ENCODE measurements at places on chromosomes 13 and 19. TPM values are rescaled to one million over a fixed set of nuclear protein-coding genes. Genes with fewer than 3 reads are reported as not detected.
A peak's percentile ranks its signal among the peaks of the same experiment; 100 is the strongest.

RNF17 gene
- 0.28 TPM for total RNA-seq

ZNF541 gene
- total RNA-seq = not detected

PGLYRP1 gene
- total RNA-seq = not detected

C19orf73 gene
- not detected for total RNA-seq

TMEM150B gene
- total RNA-seq = not detected

FBXW9 gene
- total RNA-seq = not detected

GRCh38 chr19:50431343-50432220 is 1.1 kb upstream of the MYBPC2 start:
- peak overlapping the region; percentile 20 for H3K27ac ChIP-seq
- no peaks in the 10 kb centered on the region for H3K36me3 ChIP-seq
- peak; percentile 76 for DNase-seq
- H3K4me1 ChIP-seq = no peaks in the 10 kb centered on the region
- no peaks in the 10 kb centered on the region for H3K27me3 ChIP-seq

DNA sequence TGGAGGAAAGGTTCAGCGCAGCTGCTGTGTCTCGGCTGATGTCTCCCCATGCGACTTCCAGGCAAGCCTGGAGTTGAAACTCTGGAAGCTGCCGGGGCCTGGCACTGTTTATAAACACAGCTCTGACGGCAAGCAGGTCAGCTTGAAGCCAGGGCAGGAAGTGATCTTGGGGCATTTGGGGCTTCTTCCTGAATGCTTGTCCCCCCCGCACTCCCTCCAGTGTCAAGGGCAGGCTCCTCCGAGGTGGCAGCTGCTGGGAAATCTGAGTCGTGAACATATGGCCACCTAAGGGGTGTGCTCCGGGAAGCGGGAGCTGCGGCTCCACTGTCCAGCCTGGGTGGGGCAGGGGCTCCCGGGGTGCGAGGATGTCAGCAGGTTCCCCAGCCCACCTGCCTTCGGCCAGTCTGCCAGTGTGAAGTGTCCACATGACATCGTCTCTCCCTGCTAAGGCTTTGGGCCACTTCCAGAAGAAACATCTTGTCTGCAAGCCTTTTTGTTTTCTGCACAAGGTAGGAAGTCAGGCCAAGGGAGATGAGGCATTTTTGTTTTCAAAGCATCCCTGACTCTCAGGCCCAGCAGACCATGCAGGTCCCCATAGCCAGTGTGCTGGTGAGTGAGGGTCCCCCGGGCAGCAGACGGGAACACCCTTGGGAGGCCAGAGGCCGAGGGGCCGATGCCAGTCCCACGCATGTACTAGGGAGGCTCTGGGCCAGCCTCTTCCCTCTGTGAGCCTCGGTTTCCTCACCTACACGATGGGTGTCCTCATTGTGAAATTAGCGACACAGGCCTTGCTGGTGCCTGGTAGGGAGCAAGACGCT is 2.7 kb downstream of the PIAS4 start:
- no peak overlapping the region for H3K27ac ChIP-seq
- DNase-seq = no peak
- H3K27me3 ChIP-seq = no peaks in the 10 kb centered on the region
- no peak overlapping the region for H3K4me3 ChIP-seq
- H3K4me1 ChIP-seq = peaks cover 36% of the 10 kb centered on the region

DNA sequence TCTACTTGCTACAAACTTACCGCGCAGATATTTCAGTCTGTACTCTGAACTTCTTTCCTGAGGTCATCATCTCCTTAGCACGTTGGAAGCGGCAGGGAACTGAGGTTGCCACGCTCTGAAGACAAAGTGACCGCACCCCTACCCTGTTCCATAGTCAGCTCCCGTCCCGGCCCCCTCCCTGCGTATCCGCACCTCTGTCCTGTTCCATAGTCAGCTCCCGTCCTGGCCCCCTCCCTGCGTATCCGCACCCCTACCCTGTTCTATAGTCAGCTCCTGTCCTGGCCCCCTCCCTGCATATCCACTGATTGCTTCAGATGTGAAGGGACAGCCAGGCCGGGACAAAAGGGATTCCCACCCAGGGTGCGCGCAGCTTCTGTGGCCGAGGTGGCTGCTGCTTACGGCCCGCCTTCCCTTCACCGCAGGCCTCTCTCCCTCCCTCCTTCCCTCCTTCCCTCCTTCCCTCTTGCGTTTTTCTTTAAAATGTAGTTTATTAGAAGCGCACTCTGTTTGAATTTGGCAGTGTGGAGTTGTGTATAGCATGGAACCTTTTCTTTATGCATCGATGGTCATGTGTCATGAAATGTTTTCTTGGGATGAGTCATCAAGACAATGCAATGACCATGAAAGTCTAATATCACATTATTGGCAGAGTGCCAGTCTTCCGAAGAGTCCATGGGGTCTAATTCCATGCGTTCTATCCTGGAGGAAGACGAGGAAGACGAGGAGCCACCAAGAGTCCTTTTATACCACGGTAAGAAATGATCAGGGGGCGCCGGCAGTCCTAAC is 21.9 kb upstream of the NDUFS7 start:
- no peaks in the 10 kb centered on the region for H3K36me3 ChIP-seq
- peak overlapping the region; percentile 14 for H3K4me3 ChIP-seq
- no peak for DNase-seq

- DNase-seq = no peak
- no peaks in the 10 kb centered on the region for H3K27me3 ChIP-seq
- H3K4me3 ChIP-seq = no peak overlapping the region
- H3K36me3 ChIP-seq = no peaks in the 10 kb centered on the region
- H3K27ac ChIP-seq = no peak overlapping the region
Observed at GRCh38 chr19:28482221-28482620, 730.7 kb downstream of the UQCRFS1 start.

GRCh38 chr19:53657778-53658177 is 26.0 kb downstream of the DPRX start:
- no peaks in the 10 kb centered on the region for H3K36me3 ChIP-seq
- DNase-seq = no peak
- H3K27me3 ChIP-seq = no peaks in the 10 kb centered on the region

- no peak overlapping the region for H3K27ac ChIP-seq
- no peaks in the 10 kb centered on the region for H3K27me3 ChIP-seq
- H3K36me3 ChIP-seq = no peaks in the 10 kb centered on the region
- DNase-seq = no peak
- no peak overlapping the region for H3K4me3 ChIP-seq
Observed at GRCh38 chr13:113967729-113968462, 6.0 kb downstream of the C13orf46 start.

- peaks cover 8% of the 10 kb centered on the region for H3K4me1 ChIP-seq
- DNase-seq = peak; percentile 40
- no peaks in the 10 kb centered on the region for H3K27me3 ChIP-seq
- no peaks in the 10 kb centered on the region for H3K36me3 ChIP-seq
Observed at GRCh38 chr19:16661480-16662034, 618 bp downstream of the TMEM38A start.

DNA sequence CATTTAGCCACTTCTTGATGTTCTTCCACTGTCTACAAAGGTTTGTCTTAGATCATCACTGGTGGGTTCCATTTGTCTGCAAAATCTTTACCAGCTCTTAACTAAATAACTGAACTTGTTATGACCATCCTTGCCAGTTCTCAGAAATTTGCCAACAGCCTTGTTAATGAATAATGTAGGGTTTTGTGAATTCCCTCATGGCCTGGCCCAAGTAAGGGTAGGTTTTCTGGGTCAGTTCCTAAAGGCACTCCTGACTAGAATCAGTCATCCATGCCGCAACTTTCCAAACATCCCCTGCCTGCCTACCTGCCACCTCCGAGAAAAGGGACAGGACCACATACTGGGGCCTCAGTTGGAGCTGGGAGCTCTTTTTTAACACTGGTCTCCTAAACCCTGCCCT is 4.0 kb downstream of the COL4A1 start:
- peak overlapping the region; percentile 99 for H3K27ac ChIP-seq
- peak; percentile 11 for DNase-seq
- no peaks in the 10 kb centered on the region for H3K4me1 ChIP-seq
- H3K4me3 ChIP-seq = no peak overlapping the region
- no peaks in the 10 kb centered on the region for H3K27me3 ChIP-seq

DNA sequence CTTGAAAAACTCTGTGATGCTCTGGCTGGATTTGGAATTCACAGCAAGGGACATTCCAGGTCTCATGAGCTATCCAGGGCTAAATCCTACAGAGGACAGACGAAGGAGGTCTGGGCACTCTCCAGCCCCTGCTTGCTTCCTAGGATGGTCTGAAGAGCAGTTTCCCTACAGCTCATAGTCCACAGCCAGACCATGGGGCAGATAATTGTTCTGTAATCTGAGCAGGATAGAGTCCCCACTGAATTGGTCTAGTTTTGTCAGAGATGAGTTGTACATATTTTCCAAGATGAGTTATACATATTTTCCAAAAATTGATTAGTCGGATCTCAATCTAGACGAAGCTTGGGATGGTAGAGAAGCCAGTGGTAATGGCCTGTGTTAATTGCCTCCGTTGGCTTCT is 75.6 kb downstream of the C13orf42 start:
- no peaks in the 10 kb centered on the region for H3K27me3 ChIP-seq
- H3K27ac ChIP-seq = no peak overlapping the region
- no peaks in the 10 kb centered on the region for H3K36me3 ChIP-seq
- no peak overlapping the region for H3K4me3 ChIP-seq
- no peak for DNase-seq

GRCh38 chr19:58571575-58571947 is 1.6 kb downstream of the MZF1 start:
- H3K27ac ChIP-seq = no peak overlapping the region
- no peaks in the 10 kb centered on the region for H3K36me3 ChIP-seq
- no peak overlapping the region for H3K4me3 ChIP-seq
- no peaks in the 10 kb centered on the region for H3K4me1 ChIP-seq

DNA sequence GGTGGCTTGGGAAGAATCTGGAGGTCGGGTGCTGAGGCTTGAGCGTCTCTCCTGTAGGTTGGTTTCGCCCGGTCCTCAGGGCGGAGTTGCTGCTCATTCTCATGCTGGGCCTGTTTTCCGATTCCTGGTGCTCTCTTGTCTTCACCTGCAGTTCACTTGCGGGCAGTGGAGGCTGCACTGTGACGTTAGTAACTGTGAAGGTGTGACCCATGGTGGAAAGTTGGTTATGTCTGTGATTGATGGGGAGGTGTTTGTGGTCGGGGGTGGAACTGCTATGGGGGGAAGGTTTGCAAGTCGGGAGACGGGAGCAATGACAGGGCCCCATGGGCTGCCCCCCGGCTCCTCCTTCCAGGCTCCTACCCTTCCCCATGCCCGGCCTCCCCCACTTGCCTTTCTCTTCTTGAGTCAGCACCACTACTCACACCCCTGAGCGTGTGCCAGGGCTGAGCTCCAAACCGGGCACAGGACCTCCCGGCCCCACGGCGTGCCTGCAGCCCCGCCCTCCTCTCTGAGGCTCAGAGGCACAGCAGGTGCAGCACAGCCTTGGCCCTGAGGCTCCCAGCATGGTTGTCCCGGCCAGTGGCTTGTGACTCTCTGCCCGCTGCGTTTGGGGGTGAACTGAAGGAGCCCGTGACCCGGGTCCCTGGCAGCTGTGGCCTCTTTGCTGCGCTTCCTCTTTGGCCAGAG is 79.1 kb downstream of the ATP11A start:
- no peaks in the 10 kb centered on the region for H3K27me3 ChIP-seq
- no peaks in the 10 kb centered on the region for H3K36me3 ChIP-seq
- no peak for DNase-seq
- no peaks in the 10 kb centered on the region for H3K4me1 ChIP-seq

GRCh38 chr13:114035583-114036531 is 62.0 kb upstream of the C13orf46 start:
- H3K27me3 ChIP-seq = no peaks in the 10 kb centered on the region
- DNase-seq = peak; percentile 54
- peaks cover 11% of the 10 kb centered on the region for H3K4me1 ChIP-seq
- no peak overlapping the region for H3K4me3 ChIP-seq

GRCh38 chr19:22261596-22261995 is 24.6 kb upstream of the ZNF729 start:
- H3K27ac ChIP-seq = no peak overlapping the region
- H3K36me3 ChIP-seq = no peaks in the 10 kb centered on the region
- no peaks in the 10 kb centered on the region for H3K4me1 ChIP-seq
- H3K4me3 ChIP-seq = no peak overlapping the region

DNA sequence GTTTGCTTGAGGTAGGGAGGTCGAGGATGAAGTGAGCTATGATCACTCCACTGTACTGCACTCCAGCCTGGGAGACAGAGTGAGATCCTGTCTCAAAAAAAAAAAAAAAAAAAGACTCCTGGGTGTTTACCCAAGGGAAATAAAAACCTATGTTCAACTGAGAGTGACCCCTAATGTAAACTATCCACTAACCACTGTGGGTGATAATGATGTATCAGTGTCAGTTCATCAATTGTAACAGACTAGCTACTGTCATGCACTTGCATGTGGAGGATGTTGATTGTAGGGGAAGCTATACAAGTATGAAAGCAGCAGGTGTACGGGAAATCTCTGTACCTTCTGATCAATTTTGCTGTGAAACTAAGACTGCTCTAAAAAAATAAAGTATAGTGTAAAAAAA is 2.6 kb upstream of the CIB3 start:
- H3K27me3 ChIP-seq = no peaks in the 10 kb centered on the region
- H3K4me3 ChIP-seq = no peak overlapping the region
- no peak overlapping the region for H3K27ac ChIP-seq
- no peaks in the 10 kb centered on the region for H3K4me1 ChIP-seq
- no peaks in the 10 kb centered on the region for H3K36me3 ChIP-seq
- DNase-seq = no peak

DNA sequence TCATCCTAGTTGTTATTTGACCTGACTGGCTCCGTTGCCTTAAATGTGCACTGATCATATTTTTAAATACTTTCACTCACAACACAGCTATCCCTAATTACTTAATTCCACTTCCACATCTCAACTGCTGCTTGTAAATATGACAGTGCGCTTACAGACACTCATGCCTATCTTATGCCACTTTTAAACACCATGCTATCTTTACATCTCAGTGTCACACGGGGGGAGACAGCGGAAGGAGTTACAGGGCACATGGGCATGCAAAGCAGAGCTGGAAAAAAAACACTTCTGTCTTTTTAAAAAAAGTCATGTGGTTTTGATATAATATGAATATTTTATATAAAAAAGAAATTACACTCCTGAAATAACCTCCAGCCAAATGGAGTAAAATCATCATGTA is 44.1 kb downstream of the SMAD9 start:
- H3K27ac ChIP-seq = no peak overlapping the region
- no peak for DNase-seq
- no peaks in the 10 kb centered on the region for H3K27me3 ChIP-seq
- H3K4me3 ChIP-seq = no peak overlapping the region
- no peaks in the 10 kb centered on the region for H3K36me3 ChIP-seq

- no peak overlapping the region for H3K27ac ChIP-seq
- no peaks in the 10 kb centered on the region for H3K4me1 ChIP-seq
- no peak overlapping the region for H3K4me3 ChIP-seq
- H3K36me3 ChIP-seq = no peaks in the 10 kb centered on the region
- no peaks in the 10 kb centered on the region for H3K27me3 ChIP-seq
Observed at GRCh38 chr13:30216111-30216510, 91.2 kb downstream of the KATNAL1 start.

DNA sequence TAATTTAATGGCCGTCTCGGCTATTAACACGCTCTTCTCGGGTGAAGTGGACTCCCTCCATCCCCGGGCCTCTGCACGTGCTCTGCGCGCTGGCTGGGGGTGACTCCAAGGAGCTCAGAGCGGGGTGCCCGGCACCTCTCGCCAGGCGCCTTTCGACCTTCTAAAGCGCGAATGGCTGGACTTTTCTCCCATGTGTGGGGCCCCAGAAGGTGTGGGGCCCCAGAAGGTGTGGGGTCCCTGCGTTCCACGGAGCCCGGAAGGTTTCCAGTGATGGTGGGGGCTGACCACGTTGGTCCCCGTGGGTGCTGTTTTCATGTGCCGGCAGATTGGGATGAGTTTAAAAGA is 3.3 kb upstream of the ALOX5AP start:
- H3K27ac ChIP-seq = no peak overlapping the region
- H3K36me3 ChIP-seq = no peaks in the 10 kb centered on the region
- H3K4me1 ChIP-seq = no peaks in the 10 kb centered on the region
- H3K27me3 ChIP-seq = no peaks in the 10 kb centered on the region
- H3K4me3 ChIP-seq = no peak overlapping the region

- peaks cover 41% of the 10 kb centered on the region for H3K4me1 ChIP-seq
- no peaks in the 10 kb centered on the region for H3K36me3 ChIP-seq
- peak; percentile 71 for DNase-seq
- H3K27me3 ChIP-seq = no peaks in the 10 kb centered on the region
- peak overlapping the region; percentile 72 for H3K4me3 ChIP-seq
Observed at GRCh38 chr19:55640043-55640576, 692 bp upstream of the ZNF580 start.

All from uterus (tissue), 4 donors.